ENCODE measurements at places on chromosomes 7 and 10.

GRCh38 chr7:4174884-4175283 is 507.2 kb upstream of the FOXK1 start:
- DNase-seq: no peak

DNA sequence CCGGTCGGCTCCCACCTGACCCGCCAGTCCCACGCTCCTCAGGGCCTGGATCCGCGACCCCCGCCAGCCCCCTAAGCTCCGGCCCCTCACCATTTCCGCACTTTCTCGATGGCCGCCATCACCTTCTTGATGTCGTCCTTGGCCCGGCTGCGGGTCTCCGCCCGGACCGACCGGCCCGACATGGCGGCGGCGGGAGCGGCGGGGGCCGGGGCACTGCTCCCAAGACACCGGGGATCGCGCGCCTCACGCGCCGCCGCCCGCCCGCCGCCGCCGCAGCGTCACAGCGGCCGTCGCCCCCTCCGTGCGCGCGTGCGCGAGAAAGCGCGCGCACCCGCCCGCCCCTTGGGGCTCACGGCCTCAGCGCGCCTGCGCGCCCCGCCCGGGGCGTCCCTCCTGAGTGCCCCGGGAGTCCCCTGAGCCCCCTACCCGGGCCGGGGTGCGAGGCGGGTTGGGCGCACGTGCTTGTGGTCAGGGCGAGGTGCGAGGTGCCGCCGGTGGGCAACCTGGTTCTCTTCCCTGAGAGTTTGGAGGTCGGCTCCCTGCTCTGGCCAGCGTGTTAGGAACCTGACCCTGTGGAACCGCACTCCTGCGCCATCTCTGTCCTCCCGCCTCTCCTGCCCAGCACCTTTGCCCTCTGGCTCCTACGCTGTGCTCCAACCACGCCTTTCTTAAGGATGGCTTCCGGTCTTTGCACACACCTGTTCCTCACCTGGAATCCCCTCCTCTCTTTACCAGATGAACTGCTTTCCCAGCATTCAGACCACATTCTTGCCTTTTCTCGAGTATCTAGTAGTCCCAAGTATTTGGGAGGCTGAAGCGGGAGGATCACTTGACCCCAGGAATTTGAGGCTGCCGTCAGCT is at the start of gene BCL7B:
Gene BCL7B, minus strand, starts transcription at position 294 of the 861 bp plus-strand sequence. Its CDS starts 112 bp downstream, at position 182.
- peak; percentile 92 for DNase-seq

DNA sequence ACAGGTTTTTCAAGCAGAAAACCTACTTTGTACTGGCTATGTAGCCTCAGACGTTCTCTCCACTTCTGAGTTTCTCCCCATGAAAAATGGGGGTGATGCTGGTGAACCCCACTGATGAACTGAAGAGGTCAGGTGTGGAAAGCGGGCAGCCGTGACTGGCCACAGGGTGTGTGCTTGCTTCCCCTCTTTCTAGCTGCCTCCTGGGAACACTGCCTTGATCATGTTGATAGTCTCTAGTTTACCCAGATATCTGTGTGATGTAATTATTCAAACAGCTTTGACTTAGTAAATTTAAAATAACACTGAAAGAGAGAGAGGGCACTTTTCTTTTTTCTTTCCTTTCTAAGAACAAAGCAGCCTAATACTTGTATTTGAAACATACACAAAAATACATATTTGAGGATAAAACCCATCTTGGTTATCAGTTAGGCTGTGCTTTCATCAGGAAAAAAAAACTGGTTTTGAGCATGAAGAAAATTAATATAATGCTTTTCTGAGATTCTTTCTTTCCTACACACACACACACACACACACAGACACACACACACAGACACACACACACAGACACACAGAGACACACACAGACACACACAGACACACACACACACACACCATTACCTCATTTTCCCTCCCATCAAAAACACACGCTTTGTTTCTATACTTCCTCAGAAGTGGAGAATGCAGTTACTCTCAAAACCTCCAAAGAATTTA is 76.7 kb downstream of the MACC1 start:
- no peak for DNase-seq

DNA sequence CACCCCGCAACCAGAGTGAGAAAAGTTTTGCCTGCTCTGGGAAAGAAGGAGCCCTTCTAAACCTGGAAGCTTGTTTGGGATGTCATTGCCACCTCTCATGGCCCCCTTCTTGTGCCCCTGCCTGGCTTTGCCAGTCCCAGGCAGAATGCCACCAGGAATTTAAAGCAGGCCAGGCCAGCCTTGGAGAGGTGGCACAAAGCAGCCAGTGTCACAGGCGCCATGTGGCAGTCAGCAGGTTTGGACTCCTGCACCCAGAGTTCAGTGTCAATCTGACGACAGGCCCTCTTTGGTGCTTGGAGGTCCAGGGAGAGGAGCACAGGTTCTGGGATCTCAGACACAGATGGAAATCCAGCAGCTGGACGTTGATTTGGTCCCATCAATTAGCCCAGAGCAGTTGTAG is 12.7 kb downstream of the HK1 start:
- no peak for DNase-seq

DNA sequence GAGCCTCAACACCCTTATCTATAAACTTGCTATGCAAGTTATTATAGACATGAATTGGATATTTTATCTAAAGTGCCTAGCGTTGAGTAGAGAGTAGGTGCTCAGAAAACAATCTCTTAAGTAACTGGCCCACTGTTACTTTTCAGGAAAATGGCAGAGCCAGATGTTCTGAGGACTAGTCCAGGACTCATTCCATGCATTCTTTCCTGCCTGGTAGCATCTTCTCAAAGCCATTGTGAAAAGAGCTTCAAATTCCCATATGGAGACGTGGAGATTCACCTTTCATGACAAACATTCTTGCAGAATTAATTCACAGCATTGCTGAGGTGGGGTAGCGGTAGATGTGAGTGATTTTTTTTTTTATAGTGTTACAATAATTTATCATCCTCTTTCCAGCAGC is 35.9 kb upstream of the ITPRID1 start:
- DNase-seq: no peak

DNA sequence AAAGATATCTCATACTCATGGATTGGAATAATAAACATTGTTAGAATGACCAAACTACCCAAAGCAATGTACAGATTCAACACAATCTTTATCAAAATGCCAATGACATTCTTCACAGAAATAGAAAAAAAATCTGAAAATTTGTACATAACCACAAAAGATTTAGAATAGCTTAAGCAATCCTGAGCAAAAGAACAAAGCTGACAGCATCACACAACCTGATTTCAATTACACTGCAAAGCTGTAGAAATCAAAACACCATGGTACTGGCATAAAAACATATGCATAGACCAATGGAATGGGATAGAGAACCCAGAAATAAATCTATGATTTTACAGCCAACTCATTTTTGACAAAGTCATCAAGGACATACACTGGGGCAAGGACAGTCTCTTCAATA is 130.0 kb upstream of the TMEM72 start:
- DNase-seq: no peak

DNA sequence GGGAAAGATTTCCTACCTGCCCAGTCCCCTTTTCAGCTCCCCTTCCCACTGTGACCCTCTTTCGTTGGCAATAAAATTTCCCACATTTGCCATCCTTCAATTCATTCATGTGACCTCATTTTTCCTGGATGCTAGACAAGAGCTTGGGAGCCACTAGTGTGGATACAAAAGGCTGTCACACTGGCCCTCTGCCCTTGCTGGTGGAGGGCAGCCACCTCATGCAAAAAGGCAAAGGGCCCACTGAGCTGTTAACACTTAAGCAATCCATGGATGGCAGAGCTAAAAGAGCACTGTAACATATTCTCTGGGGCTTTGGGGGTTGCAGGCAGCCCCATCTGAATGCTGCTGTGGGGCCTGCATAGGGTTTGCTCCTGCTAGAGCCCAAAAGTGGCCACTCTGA is 315.1 kb downstream of the NEBL start:
- no peak for DNase-seq

DNA sequence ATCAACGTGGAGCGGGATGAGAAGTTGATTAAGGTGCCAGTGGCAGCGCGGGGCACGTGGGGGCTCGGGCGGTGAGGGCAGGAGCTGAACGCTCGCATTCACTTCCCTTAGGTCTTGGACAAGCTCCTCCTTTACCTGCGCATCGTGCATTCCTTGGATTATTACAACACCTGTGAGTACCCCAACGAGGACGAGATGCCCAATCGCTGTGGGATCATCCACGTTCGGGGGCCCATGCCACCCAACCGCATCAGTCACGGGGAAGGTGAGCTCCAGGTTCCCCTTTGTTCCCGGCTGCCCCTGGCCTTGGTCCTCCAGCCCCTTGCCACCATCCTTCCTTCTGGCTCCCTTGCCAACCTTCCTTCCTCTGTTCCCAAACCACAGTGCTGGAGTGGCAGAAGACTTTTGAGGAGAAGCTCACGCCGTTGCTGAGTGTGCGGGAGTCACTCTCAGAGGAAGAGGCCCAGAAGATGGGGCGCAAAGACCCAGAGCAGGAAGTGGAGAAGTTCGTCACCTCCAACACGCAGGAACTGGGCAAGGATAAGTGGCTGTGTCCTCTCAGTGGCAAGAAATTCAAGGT is 2.5 kb downstream of the UFSP1 start:
- DNase-seq: no peak

GRCh38 chr10:103812004-103812403 is 43.4 kb downstream of the SH3PXD2A start:
- no peak for DNase-seq

DNA sequence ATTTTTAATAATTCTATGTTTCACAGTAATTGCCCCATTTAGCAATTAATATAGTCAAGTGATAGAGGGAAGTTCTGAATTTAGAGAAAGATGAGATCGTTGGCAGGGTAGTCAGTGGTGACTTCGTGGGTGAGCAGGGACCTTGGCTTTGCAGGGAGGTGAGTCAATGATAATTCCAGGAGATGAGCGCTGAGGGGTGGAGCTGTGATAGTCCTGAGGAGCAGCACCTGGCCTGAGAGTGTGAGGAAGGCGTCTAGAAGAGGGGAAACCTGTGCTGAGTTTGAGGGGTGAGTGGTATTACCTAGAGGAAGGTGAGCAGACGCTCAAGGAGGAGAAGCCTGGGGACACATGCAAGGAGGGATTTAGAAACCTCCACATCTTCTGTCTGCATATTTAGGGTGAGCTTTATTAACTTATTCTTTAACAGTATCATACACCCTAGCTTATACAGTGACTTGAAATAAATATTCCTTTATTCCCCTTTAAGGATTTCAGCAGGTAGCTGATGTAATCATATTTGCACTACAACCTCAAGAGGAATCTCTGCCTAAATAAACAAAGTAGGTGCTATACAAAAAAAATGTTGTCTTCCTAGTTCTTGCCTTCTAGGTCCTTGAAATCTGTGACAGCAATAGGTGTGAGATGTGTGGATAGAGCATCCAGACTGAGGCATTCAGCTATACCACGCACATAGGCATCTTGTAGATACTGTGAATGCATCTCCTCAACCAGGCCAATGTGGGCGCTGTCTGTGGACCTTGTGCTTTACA is 2.1 kb upstream of the TRIL start:
- peak; percentile 79 for DNase-seq
